ENCODE measurements at places on chromosomes 4 and X.

GRCh38 chr4:173168396-173169177 lies at the start of gene GALNT7:
Gene GALNT7 (plus strand): TSS chr4:173168811. CDS start chr4:173168836, 25 bp downstream.
- peak; percentile 68 for DNase-seq

DNA sequence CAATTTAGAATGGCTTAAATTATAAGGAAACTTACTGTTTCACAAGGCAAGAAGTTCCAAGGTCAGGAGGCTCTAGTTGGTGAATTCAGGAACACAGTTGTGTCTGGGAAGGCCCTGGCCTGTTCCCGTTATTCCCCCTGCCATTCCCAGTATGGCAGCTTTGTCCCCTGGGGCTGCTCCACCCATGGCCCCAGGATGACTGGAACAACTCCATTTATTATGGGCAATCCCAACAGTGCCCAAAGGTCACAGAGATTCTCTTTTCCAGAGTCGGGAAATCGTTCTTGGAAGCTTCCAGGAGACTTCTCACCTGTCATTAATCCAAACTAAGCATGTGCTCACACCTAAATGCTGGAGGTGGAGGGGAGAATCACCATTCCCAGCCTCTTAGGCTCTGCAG lies 2.8 kb upstream of the PRKG2 start:
- DNase-seq: no peak

- peak; percentile 2 for DNase-seq
These were observed at the start of gene PARM1 for GRCh38 chr4:74932832-74933561. Gene PARM1 (plus strand): TSS chr4:74933116. CDS start chr4:74933328, 212 bp downstream.

DNA sequence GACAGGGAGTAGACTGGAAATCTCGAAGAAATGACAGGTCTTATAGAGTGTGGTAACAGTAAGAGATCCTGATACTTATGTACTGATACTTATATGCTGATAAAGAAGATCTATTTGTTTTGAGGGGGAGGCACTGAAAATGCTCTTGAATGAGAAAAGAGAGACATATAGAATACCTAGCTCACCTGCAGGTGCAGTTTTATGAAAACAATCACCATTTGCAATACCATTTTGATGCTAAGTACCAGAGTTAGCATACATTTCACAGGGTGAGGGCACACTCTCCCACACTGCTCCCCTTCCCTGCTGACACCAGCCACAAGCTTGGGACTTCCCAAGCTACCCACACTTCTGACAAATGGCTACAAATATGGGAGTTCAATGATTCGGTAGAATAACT lies 1490.1 kb upstream of the IGFBP7 start:
- no peak for DNase-seq

GRCh38 chr4:144757969-144758368 lies 112.0 kb downstream of the HHIP start:
- DNase-seq: no peak

DNA sequence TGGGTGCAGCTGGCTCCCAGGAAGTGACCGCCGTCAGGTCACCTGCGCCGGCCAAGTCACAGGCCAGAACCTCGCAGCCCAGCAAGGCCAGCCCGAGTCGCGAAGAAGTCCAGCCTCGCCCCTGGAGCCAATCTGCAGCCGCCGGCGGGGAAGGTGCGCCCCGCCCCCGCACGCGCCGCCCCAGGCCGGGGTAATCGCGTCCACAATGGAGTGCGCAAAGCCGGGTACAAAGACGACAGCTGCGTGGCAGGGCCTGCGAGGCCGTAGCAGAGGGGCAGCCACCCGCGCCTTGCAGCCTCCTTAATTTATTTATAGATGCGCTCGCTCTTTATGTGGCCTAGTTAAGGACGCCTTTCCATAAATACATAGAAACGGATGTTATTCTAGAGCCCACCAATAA lies 139.4 kb upstream of the CPEB2 start:
- no peak for DNase-seq

DNA sequence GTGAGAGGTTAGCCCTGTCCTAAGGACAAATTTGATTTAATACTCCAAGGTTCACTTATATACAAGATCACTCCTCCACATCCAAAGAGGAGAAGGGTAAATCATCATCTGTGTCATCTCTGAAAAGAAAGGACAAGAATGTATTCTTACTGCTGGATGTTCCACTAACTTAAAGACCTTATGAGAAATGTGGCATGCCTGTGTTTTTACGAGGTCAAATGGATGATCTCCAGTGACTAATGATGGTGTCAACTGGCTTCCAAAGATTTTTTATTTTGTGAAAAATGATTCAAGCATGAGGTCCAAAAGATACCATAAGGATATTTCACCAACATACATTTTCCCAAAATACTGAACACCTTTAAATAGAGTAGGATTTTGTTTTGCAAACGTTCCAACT lies 143.4 kb downstream of the PTCHD1 start:
- DNase-seq: no peak

- DNase-seq: no peak
These were observed 188.4 kb downstream of the PALLD start for GRCh38 chr4:168685136-168685809.

DNA sequence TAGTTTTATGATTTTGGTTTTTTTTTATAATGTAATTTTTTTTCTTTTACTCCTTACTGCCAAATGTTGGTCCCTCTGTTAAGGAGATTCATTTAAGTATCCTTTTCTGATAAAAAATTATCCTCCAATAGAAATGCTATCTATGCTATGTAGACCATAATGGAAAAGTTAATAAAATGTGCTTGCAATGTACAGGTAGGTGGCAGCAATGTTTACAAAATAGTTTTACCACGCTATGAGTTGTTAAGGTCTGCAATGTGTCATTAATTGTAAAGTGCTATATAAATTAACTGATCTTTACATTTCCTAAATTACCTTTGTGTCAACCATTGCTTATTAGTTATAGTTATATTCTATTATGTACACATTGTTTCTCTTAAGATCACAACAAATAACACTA lies 3.8 kb upstream of the CENPC start:
- no peak for DNase-seq

DNA sequence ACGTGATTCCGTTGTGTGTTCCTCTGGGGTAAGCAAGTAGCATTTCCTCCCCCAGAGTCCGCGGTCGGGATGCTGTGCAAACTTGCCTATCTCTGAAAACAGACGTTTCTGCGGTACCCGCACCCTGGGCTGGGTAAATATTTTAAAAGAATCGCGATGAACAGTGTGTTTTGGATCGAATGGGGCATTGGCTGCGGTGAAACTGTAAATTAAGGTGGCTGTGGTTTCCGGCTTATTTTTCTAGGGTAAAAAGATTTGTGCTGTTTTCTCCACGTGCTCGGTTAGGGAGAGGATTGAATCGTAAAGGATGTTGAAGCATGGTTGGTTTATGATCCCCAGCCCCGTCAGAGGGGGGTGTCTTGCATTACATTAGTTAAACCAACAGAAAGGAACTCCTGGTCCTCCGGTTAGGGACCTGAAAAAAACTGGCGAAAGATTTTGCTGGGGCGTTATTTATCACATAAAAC lies 1.2 kb downstream of the HHIP start:
- DNase-seq: no peak

GRCh38 chr4:124183926-124184325 lies 528.6 kb downstream of the ANKRD50 start:
- no peak for DNase-seq

- DNase-seq: no peak
These were observed 38.5 kb downstream of the APBB2 start for GRCh38 chr4:41175794-41176193.

DNA sequence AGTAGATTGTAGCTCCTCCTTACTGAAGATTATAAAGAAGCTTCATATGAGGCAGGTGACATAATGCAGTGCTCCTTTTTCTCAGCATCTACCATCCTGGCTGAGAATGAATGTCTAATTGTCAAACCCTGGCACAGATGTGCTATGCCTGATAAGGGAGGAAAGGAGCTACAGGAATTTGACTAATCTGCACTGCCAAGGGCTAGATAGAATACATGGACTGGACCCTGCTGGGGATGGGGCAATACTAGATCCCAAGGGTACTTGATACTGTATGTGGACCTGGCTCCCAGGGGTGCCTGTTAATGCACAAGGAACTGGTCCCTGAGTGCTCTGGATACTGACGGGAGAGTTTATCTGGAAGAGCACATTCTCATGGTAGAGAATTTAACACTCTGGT lies 362.2 kb upstream of the EMCN start:
- DNase-seq: no peak

DNA sequence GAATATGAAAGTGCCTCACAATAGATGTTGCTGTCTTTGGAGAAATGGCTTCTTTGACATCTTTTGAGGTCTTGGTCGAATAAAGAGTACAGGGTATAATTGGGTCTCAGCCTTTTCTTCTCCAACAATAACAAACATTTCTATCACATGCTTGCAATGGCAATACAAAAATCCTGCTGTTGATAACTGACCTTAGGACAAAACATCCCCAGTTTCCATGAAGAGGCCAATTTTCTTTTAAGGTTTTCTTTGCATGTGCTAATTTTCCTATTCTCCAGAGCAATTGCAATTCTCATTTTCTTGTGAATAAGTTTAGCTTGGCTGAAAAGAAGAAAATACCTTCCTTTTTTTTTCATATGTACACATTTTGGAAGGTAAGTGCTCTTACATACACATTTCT lies 130.7 kb upstream of the RPS6KA6 start:
- DNase-seq: no peak

GRCh38 chrX:97787849-97788248 lies 904.1 kb downstream of the RPA4 start:
- no peak for DNase-seq

- DNase-seq: no peak
These were observed 2.0 kb downstream of the MID1IP1 start for GRCh38 chrX:38803243-38803587.

GRCh38 chrX:100587861-100588260 lies 3.1 kb downstream of the TNMD start:
- no peak for DNase-seq

DNA sequence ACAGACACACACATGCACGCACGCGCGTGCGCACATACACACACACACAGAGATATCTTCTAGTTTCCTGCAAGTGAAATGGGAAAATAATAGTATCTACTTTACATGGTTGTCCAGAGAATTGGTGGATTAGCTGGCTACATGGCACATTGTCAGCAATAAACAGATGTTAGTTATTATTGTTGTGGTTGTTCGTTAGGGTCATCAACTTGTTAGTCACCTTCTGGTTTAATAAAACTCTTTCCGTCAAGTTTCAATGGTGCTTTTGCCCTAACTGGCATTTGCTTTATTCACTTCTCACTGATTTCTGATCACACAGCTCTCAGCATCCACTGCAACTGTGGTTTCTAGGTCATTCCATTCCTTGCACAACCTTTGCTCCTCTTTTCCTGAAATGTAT lies 25.4 kb upstream of the RASL11B start:
- DNase-seq: no peak

DNA sequence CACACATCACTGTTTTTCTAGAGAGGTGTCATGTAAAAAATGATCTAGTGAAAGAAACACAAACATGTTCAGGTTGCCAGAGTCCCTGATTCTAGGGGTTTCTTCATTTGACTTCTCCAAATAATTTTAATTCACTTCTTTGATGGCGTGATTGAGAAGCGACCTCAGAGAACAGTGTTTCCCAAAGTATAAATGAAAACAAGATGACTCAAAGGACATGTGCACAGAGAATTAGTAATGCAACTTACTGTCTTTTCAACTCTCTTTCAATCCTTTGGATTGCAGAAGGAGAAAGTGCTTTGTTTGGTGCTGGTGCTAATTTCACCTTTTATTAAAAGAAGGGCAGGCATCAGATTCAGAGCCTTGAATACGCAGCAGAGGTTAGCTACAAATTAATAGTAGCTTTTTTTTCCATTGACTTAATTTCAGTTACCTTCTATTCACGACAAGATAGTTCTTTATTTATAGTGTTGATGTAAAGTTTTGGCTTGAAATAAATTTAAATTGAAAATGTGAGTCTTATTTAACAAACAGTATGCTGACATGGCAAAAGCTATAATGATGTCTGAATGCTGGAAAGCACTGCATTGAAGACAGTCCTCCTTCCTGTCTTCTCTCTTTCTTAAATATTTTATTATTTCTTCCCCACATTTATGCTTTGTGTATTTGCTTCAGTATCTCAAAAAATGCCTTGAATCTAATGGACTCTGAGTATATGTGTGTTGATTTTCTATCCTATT lies 85.1 kb downstream of the SLC10A7 start:
- DNase-seq: no peak

- peak; percentile 40 for DNase-seq
These were observed 34.3 kb downstream of the NLGN3 start for GRCh38 chrX:71178908-71179307.

GRCh38 chrX:50054147-50054546 lies 131.8 kb downstream of the CLCN5 start:
- no peak for DNase-seq

- DNase-seq: no peak
These were observed 83.2 kb upstream of the USP9X start for GRCh38 chrX:41002026-41002425.

GRCh38 chr4:124202099-124202498 lies 510.4 kb downstream of the ANKRD50 start:
- DNase-seq: no peak

DNA sequence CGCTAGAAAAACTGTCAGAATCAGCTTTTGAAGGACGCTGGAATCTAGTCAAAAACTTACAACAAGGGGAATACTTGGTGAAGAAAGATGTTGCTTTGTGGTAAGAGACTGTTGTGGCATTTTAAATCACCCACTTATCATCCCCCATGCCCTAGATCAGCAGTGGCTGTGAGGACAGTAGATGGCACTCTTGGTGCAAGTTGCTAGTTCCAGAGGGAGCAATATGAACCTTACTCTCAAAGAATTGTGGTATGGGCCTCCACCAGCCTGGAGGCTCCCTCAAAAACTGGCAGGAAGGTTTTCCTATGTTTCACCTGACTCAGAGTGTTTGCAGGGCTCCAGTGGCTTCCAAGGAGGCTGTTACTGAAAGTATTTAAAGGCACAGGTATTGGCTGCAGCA lies 37.7 kb upstream of the SLC16A2 start:
- no peak for DNase-seq

GRCh38 chrX:30941898-30942297 lies 52.8 kb upstream of the TAB3 start:
- no peak for DNase-seq

- DNase-seq: no peak
These were observed 5.5 kb downstream of the MED14 start for GRCh38 chrX:40729598-40730584.

DNA sequence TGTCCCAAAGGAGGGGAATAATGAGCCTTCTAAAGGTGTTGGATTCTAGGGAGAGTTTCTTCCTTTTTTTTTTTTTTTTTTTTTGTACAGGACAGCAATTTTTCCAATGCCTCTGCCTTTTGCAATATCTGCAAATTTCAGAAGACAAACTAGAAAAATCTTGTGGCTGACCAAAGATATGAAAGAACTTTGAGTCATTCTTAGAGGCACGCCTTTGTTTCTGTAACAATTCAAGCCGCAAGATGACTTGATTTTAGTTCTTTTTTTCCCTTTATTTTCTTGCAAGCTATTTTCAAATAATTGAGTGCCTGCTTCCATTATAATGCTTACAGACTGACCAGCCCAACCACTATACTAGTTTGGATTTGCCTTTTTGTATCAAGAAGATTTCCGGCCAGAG lies 47.6 kb upstream of the UXT start:
- no peak for DNase-seq

DNA sequence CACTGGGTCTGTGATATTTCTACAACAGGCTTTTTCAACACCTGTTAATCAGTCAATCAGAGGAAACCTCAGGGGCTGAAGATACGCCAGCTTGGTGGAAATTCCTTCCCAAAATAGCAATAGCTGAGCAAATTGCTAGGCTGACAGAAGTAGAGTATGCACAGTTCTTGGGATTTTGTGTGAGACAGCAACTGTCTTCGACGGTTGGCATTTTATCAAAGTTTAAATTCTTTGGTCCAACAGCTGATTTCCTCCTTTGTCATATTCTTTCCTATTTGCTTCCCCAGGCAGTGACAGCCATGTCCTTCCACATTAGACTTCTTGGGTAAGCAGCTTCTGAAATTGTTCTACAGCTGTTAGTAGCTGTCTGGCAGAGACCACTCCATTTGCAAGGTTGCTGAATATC lies 8.0 kb upstream of the PALLD start:
- DNase-seq: no peak
